ENCODE measurements at places on chromosomes 11 and 22.

DNA sequence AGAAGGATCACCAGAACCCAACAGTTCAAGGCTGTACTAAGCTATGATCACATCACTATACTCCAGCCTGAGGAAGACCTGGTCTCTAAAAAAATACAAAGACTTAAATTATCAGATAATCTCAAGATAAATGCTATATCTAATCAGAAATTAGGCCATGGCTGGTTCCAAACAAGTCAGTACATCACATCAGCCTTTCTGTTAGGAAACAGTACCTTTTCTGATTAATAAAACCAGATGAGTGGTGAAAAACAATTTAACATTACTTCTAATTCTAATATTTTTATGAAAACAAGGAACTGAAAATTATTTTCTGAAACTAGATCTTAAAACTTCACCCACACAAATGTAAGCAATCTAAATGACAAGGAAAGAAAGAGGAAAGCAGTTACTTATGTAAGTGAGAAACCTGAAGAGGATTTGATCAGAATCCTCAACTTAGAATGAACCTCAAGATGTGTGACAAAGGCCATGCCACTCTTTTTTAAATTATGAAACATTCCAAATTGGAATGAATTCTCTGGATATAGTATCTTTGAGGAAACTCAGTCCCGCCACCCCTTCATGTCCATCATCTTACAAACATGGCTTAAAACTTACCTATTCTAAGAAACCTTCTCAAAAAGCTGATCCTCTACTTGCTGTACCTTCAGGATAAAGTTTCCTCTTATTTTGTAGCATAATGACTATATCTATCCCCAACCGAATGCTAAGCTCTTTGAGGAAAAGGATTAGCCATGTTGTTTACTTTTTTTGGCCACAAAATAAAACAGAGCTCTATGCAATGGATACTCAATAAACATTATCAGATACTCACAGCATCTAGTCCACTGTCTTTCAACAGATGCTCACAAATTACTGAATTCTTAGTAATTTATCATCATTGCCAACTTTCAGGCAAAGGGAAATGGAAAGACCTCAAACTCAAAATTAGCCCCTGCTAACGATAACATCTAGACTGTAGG is 132.0 kb downstream of the MRTFA start:
- no peak for DNase-seq

DNA sequence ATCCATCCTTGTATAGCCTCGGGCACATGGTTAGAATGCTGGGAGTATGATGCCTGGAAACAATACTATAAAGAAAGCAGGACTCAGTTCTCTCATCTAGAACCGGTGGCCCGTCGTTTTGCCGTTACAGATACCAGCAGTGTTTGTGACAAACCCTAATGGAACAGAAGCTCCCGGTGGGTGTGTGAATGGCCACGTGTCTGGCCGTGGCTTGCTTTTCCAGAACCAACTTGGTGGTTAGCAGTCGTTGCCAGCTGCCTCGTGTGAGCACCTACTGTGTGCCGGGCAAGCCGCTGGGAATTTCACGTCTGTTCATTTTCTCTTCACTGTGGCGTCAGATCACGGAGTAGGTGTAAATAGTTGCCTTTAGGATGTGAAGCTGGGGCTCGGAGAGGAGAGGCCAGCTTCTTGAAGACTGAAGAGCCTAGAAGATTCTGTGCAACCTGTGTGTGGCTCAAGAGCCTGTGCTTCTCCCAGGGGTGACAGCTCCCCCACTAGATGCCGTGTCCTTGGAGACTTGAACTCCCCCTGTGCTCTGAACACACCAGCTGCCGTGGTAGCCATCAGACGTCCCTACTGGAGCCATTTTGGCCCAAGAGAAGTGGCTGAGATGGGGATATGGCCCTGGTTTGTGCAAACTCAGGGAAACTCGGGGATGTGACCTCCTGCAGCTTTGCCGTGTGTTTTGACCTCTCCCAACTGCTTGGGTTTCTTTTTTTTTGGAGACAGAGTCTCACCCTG is 57.5 kb upstream of the PPARA start:
- DNase-seq: no peak

GRCh38 chr11:61578819-61579675 is 1.8 kb downstream of the SYT7 start:
- DNase-seq: no peak

DNA sequence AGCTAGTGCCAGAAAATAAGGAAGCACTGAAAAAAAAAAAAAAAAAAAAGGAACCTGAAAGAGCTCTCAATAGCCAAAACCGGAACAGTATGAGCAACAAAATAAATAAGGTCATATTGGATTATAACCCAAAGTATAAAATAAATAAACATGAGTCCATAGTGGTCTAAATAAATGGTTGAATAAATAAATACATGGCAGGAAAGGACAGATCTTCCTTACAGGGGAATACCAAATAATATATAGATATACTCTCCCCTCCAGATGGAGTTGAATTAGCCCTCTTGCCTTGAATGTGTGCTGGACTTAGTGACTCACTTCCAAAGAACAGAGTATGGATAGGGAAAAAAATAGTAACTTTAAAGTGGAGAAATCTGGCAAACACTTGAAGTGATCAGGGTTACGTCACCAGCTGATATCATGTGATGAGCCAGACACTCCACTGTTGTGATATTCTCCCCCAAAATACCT is 14.3 kb upstream of the ARRB1 start:
- no peak for DNase-seq

- DNase-seq: no peak
Measured at GRCh38 chr11:87148749-87149148, 111.0 kb downstream of the TMEM135 start.

GRCh38 chr11:86548271-86548917 is 124.0 kb downstream of the ME3 start:
- no peak for DNase-seq

DNA sequence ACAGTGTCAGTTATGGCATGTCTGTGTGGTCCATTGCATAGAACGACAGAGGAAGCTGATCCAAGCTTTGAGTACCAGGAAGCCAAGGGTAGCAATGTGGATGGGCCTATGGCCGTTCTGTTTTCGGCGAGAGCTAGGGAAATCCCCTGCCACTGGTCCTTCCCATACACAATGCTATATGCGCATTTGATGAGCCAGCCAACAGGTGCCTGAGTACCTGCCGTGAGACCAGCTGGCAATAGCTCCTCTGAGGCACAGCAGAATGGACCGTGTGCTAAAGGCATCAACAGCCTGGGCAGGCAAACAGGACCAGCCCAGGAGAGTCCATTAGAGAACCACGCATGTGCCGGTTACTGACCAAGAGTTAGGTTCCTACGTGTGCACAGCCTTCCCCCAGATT is 753.0 kb downstream of the NTM start:
- DNase-seq: no peak

GRCh38 chr11:64597671-64598101 is 6.7 kb downstream of the SLC22A12 start:
- no peak for DNase-seq

GRCh38 chr11:3095712-3096361 is 38.6 kb upstream of the CARS1 start:
- no peak for DNase-seq

DNA sequence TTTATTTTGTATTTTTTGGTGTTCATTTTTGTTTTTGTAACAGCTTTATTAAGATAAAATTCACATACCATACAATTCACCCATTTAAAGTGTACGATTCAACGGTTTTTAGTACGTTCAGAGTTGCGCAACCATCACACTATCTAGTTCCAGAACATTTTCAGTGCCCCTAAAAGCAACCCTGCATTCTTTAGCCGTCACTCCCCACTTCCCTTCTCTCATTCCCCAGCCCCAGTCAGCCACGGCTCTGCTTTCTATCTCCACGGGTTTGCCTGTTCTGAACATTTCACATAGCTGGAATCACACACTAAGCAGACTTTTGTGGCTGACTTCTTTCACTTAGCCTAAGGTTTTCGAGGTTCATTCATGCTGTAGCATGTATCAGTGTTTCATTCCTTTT is 9.6 kb upstream of the KCNQ1OT1 start:
- DNase-seq: no peak

- no peak for DNase-seq
Measured at GRCh38 chr11:62217191-62217748, 8.8 kb downstream of the SCGB2A1 start.

GRCh38 chr22:43344520-43344787 is 1.3 kb upstream of the SCUBE1 start:
- no peak for DNase-seq

GRCh38 chr11:102637731-102638130 is 12.6 kb upstream of the MMP20 start:
- DNase-seq: no peak

- DNase-seq: no peak
Measured at GRCh38 chr11:131913267-131913666, 542.9 kb downstream of the NTM start.

DNA sequence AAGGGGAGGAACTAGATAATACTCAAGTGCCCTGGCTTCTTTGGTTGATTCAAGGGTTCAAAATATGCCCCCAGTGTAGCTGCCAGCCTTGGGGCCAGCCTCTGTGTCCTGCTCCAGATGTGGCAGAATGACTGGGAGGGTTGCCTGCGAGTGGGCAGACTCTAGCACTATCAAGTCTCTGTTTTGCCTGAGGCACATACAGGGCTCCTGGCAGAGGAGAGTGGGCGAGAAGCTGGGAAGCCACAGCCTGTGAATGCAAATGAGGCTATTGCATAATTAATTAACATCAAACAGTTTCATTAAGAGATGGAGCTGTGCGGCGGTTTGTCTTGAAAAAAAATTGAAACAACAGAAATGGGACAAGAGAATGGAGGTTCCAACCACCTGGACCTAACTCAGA is 50.8 kb downstream of the BUD13 start:
- no peak for DNase-seq

GRCh38 chr11:87063982-87064381 is 26.2 kb downstream of the TMEM135 start:
- no peak for DNase-seq

DNA sequence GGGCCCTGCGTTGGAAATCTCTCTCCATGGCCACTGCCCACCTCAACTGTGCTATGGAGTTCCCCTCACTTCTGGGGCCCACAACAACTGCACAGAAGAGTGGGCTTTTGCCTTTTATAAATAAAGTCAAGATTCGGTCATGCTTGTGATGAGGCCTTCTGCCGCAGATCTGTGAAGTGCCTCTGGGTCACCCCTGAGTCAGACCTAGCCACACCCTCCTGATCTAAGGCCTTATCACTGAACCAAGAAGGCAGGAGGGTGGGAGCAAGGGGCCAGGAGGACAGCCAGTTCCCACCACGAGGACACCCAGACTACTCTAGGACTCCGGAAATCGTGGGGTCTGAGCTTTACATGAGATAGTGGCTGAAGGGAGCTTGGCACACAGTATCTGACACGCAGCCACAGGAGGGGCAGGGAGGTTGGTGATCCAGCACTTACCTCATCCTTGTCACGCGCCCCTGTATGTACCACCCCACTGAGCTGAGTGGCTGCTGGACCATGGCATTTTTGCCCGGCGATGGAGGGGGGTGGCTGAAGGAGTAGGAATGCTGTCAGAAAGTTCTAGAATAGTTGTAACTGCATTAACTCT is 115.7 kb downstream of the ABTB2 start:
- DNase-seq: peak; percentile 46

GRCh38 chr11:38990139-38990538 is 2392.1 kb upstream of the RAG2 start:
- DNase-seq: no peak

DNA sequence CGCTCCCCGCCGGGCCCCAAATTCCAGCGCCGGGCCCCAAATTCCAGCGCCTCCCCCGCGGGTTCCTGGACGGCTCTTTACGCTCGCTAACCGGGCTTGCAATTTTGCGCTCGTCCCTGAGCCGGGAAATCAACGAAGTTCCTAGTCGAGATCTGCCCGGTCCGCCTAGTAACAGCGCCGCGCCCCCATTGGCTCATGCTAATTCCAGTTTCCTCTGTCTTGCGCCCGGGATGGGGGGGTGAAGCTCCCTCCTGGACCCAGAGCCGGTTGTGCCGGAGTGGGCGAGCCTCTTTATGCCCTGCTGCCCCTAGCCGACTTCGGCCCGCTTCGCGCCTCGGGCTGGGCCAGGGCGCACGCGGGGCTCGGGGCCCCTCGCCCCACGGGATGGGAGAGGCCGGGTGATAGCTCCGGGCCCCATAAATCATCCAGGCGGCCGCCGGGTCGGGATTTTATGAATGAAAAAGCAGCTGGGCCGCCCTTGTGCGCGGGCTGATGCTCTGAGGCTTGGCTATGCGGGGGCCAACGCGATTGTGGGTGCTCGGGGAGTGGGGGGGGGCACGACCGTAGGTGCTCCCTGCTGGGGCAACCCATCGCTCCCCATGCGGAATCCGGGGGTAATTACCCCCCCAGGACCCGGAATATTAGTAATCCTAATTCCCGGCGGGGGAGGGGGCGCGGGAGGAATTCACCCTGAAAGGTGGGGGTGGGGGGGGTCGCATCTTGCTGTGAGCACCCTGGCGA is 1.8 kb upstream of the CCND1 start:
- DNase-seq: peak; percentile 53

DNA sequence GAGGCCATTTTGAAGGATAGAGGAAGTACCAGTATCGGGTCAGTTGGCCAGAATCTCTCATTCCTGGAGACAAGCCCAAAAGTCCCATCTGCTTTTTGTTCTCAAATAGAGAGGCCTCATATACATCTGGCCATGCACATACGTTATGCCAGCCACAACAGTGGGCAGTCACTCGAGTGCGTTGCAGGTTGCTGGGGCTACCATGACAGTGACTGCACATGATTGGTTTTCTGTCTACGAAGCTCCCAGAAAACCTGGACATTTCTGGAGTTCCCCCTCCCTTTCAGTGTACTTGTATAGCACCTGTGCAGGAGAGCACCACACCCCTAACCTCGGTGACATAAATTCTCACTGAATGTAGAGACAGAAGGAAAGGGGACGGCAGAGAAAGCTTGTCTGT is 62.1 kb downstream of the C22orf31 start:
- no peak for DNase-seq

GRCh38 chr11:15968461-15969130 is 387.8 kb downstream of the SOX6 start:
- no peak for DNase-seq

DNA sequence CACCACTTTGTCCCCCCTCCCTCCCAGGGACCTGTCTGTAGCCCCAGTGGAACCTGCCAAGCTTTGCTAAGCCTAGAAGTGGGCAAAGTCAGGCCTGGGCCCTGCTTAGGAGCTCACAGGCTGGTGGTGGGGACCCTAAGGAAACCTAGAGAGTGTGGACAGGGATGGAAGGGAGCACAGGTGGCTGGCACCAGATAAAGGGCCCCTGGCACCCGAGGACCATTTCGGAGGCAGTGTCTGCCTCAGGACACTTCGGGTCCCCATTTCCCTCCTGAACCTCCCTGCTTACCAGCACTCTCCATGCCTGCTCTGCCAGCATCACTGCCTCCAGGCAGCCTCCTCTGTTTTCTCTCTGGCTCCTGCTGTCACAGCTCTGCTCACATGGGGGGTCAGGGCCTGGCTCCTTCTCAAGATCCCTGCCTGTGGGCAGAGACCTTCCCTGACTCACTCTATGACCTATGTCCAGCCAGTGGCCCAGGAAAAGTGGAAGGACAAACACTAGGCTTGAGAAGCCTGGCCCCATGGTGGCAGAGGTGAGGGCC is 13.6 kb upstream of the OMP start:
- no peak for DNase-seq

GRCh38 chr22:46925818-46926217 is 163.4 kb downstream of the TBC1D22A start:
- no peak for DNase-seq

- DNase-seq: no peak
Measured at GRCh38 chr22:38415561-38416321, 39.3 kb downstream of the KCNJ4 start.
